H1 (cell line): ENCODE measurements at places on chromosomes 5 and 9.

DNA sequence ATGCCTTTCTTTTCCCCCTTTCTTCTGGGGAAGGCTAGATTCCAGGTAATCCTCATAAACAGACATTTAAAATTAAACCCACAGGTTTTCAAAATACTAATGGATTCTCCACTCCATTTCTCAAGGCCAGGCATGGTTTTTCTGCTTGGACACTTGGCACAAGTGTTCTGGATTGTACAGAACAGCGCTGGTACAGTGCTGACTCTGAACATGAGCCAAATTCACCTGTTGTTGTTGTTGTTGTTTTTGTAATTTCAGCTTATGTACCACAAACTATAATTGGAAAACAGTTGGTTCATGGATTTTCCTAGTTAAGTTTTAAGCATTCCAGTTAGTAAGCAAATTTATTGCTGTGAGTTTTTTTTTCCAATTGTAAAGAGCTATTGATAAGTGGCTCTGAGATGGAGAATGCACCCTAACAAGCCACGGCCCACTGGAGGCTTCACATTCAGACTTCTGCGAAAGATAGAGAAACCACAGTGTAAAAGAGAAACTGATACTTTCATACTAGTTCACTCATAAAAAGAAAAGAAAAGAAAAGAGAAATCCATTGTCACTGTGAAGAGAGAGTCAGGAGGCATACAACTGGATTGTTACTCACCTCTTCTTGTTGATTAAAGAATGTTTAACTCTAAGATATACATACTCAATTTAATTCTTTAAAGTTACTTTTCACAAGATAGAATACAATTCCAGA, 16.2 kb upstream of the ITGA1 start:
- no peak for DNase-seq

DNA sequence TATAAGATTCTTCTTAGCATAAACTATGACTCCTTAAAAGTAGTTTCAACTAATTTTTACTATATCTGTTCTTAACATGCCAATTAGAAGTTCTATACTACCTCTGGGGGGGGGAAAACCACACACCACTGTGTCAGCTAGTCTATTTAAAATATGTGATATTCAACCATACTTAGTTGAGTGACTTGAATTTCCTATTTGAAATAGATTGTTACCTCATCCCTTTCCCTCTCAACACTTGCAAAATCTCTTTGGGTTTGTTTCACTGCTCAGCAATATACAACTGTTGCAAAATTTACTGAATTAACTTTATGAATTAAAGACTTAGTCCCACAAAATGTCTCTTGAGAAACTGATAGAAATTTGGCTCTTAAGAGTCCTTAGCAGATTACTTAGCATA, 151.1 kb upstream of the POU5F2 start:
- DNase-seq = no peak

DNA sequence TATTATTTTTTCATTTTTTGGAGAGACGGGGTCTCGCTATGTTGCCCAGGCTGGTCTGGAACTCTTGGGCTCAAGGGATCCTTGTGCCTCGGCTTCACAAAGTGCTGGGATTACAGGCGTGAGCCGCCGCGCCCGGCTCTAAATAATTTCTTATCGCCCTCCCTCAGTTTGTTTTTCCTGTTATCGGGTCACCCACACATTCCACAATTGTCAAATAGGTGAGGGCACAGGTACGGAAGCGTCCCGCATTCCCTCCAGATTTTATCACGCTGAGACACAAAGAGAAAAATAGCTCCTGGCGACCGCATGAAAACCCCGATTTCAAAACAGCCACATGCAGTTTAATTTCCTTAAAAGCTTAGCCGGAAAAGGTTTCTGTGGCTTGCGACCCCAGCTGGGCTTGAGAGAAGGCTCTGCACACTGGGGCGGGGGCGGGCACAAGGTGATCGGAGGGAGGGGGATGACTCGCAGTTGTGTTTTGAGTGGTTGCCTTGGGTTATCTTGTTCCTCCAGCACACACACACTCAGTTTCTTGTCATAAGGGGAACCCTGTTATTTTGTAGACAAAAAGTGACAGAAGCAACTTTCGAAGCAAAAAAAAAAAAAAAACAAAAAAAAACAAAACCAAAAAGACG, 717 bp upstream of the IQGAP2 start:
- no peak for DNase-seq

GRCh38 chr9:131666029-131666428, 73.8 kb downstream of the RAPGEF1 start:
- no peak for DNase-seq

GRCh38 chr5:60826653-60827052, 17.4 kb downstream of the ELOVL7 start:
- no peak for DNase-seq
